ENCODE measurements at places on chromosomes 13 and 19.

- no peak for DNase-seq
Measured at GRCh38 chr19:23901360-23901759, 13.3 kb upstream of the ZNF726 start.

DNA sequence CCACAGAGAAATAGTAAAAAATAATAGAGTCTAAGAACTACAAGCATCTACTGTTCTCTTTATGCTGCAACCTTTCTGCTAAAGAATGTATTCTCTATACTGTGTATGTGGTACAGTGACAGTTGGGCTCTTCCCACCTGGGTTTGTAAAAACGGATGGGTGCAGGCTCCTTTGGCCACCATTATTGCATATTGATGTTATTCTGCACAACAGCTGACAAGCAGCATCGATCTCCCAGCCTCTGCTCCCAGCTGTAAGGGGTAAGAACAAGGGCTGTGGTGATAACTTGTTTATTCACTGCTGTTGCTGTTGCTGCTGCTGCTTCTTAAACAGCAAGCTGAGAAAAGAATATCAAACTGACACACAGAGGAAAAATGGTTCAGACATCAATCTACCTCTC is 56.1 kb downstream of the KCNRG start:
- peak; percentile 43 for DNase-seq

DNA sequence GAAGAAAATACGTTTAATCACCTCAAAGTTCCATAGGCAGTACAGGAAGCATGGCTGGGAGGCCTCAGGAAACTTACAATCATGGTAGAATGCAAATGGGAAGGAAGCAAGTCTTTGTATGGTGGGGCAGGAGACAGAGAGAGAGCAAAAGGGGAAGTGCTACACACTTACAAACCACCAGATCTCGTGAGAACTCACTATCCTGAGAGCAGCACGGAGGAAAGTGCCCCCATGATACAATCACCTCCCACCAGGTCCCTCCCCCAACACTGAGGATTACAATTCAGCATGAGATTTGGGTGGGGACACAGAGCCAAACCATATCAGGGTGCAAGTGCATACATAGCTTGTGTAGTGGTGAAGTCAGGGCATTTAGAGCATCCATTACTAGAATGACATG is 92.3 kb upstream of the ANKRD10 start:
- no peak for DNase-seq

DNA sequence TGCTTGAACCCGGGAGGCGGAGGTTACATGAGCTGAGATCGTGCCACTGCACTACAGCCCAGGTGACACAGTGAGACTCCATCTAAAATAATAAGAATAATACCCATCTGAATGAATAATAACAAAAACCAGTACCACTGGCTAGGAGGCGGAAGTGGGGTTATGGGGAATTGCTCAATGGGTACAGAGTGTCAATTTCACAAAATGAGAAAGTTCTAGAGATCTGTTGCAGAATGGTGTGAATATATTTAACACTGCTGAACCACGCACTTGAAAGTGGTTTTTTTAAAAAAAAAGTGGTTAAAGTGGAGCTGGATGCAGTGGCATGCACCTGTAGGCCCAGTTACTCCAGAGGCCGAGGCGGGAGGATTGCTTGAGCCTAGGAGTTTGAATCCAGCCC is 18.5 kb downstream of the KLF2 start:
- no peak for DNase-seq

- no peak for DNase-seq
Measured at GRCh38 chr13:60838581-60838980, 441.6 kb downstream of the TDRD3 start.

DNA sequence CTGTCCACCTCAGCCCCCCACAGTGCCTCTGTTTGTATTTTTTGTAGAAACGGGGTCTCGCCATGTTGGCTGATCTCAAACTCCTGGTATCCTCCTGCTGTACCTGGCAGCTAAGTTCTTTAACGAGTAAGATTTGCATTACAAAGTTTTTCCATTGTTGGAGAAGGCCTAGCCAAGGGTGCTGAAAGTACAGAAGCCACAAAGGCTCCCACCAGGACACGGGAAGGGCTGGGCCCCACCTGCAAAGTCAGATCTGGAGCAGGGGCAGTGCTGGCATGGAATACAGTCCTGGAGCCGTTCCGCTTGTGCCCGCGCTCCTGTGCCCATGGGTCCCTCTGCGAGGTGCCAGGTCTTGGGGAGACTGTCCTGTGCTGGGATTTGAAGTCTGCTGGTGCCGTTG is 12.1 kb downstream of the FZR1 start:
- DNase-seq, result no peak

- DNase-seq, result peak; percentile 75
Measured at GRCh38 chr13:24050292-24050711, 110.2 kb upstream of the SPATA13 start.

GRCh38 chr19:8242211-8242821 is 33.1 kb downstream of the CERS4 start:
- DNase-seq, result no peak

- peak; percentile 50 for DNase-seq
Measured at GRCh38 chr13:71867131-71867814, at the start of gene DACH1. Gene DACH1 (minus strand): TSS chr13:71867204.

DNA sequence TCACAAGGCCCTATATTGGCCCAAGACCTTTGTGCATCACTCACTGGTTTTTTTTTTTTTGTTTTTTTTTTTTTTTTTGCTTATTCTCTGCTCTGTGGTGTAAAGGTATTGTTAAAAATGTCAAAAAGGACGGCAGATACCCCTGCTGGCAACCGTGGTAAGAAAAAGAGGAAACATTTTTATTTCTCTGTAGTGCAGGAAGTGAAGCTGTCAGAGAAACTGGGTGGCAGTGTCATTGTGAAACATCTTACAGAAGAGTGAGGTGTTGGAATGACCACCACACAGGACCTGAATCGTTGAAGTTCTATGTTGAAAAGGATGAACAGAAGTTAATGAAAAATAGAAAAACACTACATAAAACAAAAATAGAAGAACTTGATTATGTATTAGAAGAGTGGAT is 346.4 kb downstream of the FGF9 start:
- no peak for DNase-seq

GRCh38 chr19:11685676-11686650 is 52.8 kb downstream of the ZNF823 start:
- no peak for DNase-seq

DNA sequence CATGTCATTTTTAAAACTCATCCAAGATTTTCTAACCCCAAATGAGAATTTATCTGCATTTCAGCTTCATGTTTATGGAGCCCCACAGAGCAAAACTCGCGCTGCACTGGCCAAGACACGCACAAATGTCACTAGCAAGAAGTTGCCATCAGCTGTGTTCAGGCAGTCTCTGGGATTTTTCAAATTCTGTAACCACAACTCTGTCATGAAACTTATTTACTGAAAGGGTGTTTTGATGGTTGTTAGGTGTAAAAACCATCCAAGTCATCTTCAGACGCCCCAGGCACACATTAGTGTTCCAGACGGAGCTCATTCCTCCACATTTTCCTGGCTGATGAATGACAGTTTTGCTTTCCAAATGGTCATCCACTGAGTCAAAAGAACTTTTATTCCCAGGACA is 63.4 kb downstream of the SLC7A1 start:
- DNase-seq, result no peak

GRCh38 chr13:113458253-113459065 is 5.2 kb upstream of the ADPRHL1 start:
- DNase-seq, result no peak

- no peak for DNase-seq
Measured at GRCh38 chr19:28290963-28291657, 921.8 kb downstream of the UQCRFS1 start.

DNA sequence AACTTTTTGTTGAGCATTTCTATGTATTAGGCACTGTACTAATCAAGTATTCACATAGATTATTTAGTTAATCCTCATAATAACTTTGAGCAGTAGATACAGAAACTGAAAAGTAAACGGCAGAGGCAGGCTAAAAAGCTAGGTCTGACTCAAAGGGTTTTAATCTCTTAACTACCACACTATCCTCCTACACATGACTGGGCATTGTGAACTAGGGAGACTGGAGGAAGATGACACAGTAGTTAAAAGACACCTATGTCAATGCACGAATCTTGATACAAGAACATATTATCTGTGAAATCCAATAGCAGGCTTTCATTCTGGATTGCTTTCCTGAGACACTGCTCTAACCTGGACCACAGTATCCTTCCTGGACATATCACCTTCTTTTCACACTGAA is 36.3 kb downstream of the MICU2 start:
- peak; percentile 37 for DNase-seq

DNA sequence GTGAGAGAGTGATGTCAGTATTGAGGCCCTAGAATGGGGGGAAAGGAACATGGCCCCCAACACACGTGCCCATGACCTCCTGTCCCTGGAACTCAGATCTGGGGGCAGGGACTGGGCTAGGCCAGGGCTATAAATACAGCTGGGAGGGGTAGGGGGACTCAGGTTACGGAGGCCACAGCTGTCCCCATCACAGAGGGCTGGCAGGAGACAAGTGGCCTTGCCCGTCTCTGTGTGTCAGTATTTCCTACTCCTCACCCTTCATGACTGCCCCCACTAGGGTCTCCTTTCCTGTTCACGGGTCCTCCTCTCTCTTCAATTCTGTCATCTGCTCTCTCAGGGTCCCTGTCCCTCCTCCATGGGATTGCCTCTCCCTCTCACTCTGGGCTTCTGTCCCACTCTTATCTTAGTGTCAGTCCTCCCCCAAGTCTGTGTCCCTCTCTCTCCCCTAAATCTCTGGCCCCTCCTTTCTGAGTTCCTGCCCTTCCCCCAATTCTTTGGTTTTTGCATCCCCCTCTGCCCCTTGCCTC is 687 bp upstream of the HRC start:
- no peak for DNase-seq

- DNase-seq, result no peak
Measured at GRCh38 chr19:12788042-12788681, 3.1 kb upstream of the JUNB start.

GRCh38 chr13:25579221-25579620 is 207.4 kb downstream of the ATP8A2 start:
- DNase-seq, result no peak

- DNase-seq, result no peak
Measured at GRCh38 chr13:42392716-42393572, 121.0 kb downstream of the AKAP11 start.

- no peak for DNase-seq
Measured at GRCh38 chr13:34277936-34278335, 460.0 kb downstream of the RFC3 start.

- DNase-seq, result no peak
Measured at GRCh38 chr19:32104153-32104849, 241.1 kb upstream of the ZNF507 start.

DNA sequence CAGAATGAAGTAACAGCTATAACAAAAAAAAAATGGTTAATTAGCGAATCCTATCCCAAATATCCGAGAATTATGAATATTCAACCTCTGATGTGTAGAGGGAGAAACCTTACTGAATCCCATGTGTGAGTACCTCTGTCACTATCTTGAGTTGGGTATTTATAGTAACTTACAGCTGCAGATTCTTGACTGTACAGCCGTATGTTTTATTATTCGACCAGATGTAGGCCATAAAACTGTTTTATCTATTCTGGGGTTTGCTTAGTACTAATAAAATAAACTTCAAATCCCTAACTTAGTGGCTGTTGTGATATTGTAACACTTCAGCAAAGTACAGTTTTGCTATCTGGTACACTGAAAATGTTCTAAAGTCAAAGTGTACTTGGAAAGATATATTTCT is 120.0 kb downstream of the EFNB2 start:
- no peak for DNase-seq

DNA sequence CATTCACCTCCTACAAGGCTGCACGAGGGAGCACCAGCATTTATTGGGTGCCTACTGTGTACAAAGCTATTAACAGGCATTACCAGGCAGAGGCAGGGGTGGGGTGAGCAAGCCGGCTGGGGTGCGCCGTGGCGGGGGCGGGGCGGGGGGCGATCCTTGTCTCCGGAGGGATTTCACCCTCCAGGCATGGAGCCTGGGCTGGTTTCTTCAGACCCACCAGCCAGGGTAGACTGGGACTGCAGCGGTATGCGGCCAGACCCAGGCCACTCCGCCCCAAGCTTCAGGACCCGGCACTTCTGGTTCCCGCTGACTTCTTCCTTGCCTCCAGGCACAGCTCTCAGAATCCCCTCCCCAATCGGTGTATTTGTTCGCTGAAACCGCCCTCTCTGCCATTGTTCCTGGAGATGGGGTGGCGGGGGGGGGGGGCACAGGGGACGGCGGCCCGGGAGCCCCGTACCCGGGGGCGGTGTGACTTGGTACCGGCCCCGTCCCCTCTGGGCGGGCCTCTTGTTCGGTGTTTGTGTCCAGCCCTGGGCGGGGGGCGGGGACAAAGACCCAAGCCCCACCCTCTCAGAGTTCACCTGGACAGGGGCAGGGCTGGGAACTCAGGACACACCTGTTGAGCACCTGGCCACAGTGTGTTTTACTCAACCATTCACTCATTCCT is 14.4 kb downstream of the TJP3 start:
- DNase-seq, result no peak

GRCh38 chr13:32159137-32159869 is 127.7 kb downstream of the FRY start:
- DNase-seq, result no peak

DNA sequence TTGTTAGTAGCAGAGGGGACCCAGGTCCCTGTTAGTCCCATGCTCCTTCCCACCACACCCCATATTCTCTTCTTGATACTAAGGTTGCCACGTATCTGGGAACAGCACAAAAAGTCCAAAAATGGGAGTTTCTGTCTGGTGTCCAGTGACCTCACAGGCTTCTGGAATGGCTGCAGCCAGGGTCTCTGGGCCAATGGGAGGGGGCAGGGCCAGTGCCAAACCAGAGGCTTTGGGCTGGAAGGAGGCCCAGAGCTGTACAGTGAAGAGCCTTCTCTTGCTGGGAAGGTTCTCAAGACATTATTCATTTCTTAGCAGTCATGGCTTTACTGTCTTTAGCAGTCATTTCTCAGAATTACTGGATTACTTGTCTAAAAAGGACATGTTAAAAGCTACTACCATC is 119.2 kb downstream of the FRY start:
- peak; percentile 35 for DNase-seq

DNA sequence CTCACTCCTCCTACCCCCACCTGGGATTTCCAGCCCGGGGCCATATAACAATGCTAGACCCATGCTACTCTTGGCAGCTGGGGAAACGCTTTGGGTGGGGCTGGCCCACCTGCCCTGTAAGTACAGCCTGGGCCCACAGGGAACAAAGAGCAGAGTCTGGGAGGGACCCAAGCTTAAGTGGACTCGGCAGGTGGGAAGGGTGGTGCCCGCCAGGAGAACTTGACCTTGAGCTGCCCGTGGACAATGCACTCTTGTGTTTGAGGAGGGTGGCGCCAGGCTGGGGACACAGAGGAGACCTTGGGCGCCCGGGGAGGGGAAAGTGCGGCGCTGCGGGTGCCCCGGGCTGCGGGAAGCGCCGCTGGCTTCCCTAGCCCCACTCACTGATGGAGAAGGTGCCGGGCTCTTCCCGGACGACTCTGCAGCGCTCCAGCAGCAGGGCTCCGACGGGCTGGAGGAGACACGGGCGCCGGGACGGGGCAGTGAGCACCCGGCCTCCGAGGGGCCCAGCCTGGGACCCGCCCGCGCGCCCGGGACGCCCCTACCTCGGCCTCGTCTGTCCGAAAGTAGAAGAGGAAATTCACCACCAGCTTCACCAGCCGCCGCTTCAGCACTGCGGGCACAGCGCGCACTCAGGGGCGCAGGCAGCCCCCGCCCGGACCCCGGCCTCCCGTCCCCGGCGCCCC is 607 bp downstream of the PLEKHJ1 start:
- no peak for DNase-seq
